ENCODE measurements at places on chromosomes 16 and 17. TPM values are rescaled to one million over a fixed set of nuclear protein-coding genes. Genes with fewer than 3 reads are reported as not detected.

Gene CAPN15
- total RNA-seq = 77.4 TPM

- no peak overlapping the region for H3K4me3 ChIP-seq
- no peaks in the 10 kb centered on the region for H3K27me3 ChIP-seq
- H3K36me3 ChIP-seq = peaks cover 13% of the 10 kb centered on the region
- no peak overlapping the region for H3K27ac ChIP-seq
- peaks cover 28% of the 10 kb centered on the region for H3K4me1 ChIP-seq
Observed at GRCh38 chr16:10992112-10992511, 47.7 kb downstream of the CLEC16A start.

Gene BEAN1
- not detected for total RNA-seq

Gene TMC5
- not detected for total RNA-seq

GRCh38 chr16:70750893-70751467 lies 50.0 kb downstream of the VAC14 start:
- no peak overlapping the region for H3K4me3 ChIP-seq
- no peak overlapping the region for H3K27ac ChIP-seq
- H3K4me1 ChIP-seq = peaks cover 11% of the 10 kb centered on the region
- DNase-seq = no peak
- no peaks in the 10 kb centered on the region for H3K36me3 ChIP-seq

- no peaks in the 10 kb centered on the region for H3K27me3 ChIP-seq
- no peak overlapping the region for H3K27ac ChIP-seq
- no peaks in the 10 kb centered on the region for H3K4me1 ChIP-seq
- DNase-seq = no peak
Observed at GRCh38 chr16:19967561-19967960, 82.9 kb upstream of the GPRC5B start.

Data from CD4-positive, alpha-beta memory T cell (primary cell).